ENCODE measurements at places on chromosomes 11 and 22.
A peak's percentile ranks its signal among the peaks of the same experiment; 100 is the strongest.

GRCh38 chr11:48013269-48013901, 33.0 kb downstream of the PTPRJ start:
- peak; percentile 21 for DNase-seq

DNA sequence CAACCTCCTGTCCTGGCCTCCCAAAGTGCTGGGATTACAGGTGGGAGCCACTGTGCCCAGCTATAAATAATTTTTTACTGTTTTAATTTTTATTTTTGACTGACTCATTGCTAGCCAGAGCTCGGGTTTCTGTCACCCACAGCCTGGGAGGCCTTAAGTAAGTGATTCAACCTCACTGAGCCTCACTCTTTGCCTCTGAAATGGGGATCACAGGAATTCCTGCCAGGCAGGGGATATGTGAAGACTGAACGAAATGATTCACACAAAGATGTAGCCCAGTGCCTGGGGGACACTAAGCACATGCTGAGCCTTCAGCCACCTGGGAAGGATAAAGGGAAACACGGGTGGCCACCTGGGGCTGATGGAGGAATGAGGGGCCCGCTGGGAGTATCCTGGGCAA, 3.8 kb upstream of the LRRC74B start:
- no peak for DNase-seq

- DNase-seq = no peak
Observed at GRCh38 chr11:82373781-82374542, 359.7 kb downstream of the FAM181B start.

DNA sequence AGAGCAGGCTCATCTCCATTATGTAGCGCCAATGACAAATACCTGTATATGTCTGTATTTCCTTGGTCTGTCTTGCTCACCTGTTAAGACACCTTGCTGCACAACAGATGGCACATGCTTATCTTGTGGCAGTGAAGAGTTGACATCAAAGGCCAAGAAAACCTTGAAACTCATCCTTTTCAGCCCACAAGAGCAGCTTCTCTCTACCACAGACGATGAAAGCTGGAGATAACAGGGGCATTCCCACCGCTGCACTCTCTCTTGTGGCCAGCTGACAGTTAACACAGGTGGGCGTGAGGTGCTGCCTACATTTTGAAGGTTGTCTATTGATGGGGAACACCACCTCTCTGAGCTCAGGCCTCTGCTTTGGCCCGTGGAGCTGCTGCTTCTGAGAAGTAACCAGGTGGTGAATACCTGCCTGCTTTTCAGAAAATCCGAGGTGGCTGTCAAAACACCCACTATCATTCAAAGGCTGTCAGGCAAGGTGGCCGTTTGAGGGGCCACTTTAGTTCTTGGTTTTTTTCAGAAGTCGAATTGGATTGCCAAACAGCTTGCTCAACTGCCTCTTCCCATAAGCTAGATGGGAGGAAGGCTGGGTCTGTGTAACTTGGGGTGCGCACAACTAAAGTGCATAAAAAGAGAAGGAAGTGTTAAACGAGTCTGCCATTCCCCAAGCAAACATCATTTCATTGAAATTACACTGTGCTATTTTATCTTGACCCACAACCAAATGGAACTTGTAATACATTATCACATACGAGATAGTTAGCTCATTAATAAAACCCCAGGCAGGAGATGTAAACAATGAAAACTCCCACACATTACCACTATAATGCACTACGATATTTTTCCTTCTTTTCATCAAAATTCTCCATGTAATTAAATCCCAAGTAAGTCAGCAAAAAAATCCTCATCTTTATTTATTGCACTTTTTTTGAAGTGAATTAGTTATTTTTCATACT, 87.1 kb upstream of the RAG2 start:
- no peak for DNase-seq

- DNase-seq = no peak
Observed at GRCh38 chr22:41047801-41048211, 44.6 kb upstream of the EP300 start.

DNA sequence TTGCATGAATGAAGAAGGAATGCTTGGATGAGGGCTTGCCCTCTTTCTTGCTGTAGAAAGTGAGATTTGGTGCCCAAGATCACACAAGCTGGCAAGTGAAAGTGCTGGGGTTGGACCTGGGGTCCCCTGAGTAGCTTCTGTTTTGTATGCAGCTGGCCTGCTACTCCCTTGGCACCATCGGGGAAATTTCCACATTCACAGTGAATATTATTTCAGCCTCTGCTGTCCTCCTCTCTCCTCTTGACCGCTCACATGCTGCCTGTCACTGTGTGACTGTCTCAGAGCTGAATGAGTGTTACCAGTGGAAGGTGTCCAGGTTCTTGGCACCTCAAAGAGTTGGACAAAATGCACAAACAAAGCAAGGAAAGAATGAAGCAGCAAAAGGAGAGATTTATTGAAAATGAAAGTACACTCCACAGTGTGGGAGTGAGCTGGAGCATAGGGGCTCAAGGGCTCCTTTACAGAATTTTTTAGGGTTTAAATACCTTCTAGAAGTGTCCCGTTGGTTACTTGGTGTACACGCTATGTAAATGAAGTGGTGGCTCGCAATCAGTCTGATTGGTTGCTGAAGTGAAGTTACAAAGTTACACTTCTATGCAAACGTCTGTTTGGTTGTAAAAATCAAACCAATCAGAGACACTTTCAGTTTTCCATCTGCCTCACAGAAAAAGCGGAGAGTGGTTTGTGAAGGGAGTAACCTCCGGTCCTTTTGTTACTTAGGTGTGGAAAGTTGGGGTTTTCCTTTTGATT, 87.4 kb downstream of the DEPDC5 start:
- no peak for DNase-seq

GRCh38 chr11:120317689-120318480, 7.2 kb upstream of the TLCD5 start:
- DNase-seq = no peak

DNA sequence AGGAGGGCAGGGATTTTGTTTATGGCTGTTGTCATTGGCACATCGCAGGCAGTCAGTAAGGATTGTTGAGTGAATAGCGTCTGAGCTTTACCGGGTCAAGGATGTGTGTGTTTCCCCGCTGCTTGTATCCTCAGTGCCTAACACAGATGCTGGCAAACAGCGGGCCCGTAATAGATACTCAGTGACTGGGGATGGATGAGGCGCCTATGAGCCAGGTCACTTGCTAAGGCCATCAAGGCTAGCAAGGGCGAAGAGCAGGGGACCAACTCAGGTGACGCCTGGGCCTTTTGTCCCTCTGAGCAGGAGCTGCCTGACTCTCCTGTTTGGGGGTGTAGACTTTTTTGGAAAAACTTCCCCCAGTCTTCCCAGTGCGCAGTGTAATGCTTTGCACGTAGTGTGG, 118.1 kb downstream of the HIPK3 start:
- no peak for DNase-seq

- DNase-seq = no peak
Observed at GRCh38 chr11:97430877-97431276, 1041.1 kb downstream of the JRKL start.

- no peak for DNase-seq
Observed at GRCh38 chr22:17235149-17235655, 16.0 kb upstream of the ADA2 start.
